ENCODE measurements at places on chromosomes 4 and X.

DNA sequence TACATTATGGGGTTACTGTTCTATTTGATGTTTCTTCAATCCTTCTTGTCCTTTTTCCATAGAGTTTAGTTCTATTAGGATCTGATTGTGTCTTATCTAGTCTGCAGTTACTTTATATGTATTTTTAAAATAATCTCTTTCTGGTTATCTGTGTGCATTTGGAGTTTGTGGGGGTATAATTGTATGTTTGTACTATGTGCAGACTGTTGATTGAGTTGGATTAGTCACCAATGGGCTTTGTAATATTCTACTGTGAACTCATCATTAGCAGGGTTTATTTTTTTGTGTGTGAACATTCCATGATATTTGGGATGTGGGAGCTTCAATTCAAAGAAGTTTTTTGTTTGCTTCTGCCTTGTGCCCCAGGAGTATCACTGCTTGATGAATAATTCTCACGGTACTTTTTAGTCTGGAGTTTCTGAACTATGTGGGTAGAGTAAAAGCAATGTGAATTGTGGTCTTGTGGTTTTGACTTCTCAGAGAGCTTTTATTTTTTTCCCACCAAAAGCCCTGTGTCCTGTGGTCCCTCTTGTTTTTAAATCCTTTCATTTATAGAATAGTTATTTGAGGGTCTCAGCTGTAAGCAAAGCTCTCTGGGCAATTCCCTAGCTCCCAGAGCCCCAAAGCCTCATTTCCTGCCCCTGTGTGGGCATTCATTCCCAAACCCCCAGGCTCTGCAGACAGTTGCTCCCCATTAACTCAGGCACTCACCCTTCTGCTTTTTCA is 127.8 kb downstream of the PHKA2 start:
- no peak for DNase-seq

DNA sequence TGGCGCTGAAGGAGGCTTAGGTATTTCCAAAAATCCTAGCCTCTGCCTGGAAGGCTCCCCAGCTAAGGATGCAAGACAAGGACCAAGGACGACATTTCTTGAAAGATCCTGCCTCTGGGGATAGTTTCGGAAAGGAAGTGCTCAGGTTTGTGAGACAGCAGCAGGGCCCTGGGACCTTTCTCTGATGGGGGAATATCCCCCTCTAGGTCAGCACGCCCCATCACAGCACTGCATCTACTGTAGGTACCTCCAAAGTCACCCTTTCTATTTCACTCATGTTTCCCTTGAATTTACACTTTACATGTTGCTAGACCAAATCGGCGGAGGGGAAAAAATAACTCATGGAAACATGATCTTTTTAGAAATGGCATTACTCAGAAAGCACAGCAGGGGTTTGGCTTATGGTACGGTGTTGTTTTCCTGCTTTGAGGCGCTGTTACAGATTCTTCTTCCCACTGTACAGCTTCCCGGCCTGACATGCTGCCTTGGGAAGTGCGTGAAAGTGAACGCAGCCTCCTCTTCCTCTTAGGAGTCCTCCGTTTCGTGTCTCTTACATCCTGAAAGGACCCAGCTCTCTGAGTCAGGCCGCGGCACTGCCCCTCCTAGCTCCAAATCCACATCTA is 77.2 kb upstream of the DHRSX start:
- no peak for DNase-seq

DNA sequence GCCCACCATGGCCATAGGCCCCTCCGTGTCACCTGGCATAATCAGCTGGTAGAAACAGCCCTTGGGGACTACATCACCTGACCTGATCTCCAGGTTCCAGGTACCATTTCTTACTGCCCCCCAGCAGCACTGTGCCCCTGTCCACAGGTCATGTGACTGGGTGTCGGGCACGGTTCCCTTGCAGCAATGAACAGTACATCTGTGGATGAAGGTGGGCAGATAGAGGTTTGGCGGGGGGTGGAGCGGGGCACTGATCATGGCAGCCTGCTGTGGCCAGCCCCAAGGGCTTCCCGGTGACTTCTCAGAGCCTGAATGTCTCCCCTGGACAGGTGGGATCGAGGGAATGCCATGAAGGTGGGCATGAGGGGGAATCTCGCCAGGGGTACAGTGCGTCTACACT is 37.8 kb downstream of the TRMT44 start:
- DNase-seq, result no peak

GRCh38 chrX:107827030-107827831 is 1.6 kb downstream of the MID2 start:
- DNase-seq, result no peak

- no peak for DNase-seq
Observed at GRCh38 chr4:189185810-189186432, 754.8 kb upstream of the FRG1 start.

GRCh38 chrX:46279925-46280313 is 265.3 kb downstream of the ZNF674 start:
- no peak for DNase-seq

DNA sequence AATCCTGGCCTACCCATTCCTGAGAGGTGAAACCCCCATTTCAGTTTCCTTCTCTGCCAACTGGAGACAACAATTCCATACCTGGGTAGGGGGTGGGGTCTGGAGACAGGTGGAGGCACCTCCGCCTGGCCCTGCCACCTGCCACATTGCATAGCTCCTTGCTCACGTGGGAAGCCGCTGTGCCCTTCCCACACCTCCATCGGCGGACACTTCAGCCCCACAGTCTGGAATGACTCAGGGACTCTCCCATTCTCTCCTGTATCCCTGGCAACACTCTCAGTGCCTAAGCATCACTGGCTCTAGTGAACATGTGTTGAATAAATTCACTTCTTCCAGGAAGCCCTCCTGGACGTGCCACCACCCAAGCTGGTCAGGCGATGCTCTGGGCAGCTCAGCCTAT is 21.7 kb downstream of the PPP2R2C start:
- DNase-seq, result no peak

DNA sequence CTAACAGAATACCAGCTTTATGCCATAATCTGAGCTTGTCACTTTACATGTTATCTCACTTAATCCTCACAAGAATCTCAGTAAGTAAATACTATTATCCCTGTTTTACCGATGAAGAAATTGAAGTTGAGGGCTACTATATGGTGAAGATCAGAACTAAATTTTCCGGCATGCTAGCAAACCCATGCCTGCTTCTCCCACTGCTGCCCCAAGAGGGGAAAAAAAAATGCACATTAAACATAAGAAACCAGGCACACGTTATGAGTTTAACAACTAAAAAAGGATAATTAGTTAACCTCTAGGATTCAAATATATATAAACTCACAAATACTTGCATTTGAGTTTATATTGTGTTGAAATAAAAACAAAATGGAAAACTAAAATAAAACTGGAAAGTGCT is 10.8 kb downstream of the SLC10A7 start:
- DNase-seq, result no peak

- no peak for DNase-seq
Observed at GRCh38 chrX:46653482-46653881, 79.9 kb downstream of the CHST7 start.

DNA sequence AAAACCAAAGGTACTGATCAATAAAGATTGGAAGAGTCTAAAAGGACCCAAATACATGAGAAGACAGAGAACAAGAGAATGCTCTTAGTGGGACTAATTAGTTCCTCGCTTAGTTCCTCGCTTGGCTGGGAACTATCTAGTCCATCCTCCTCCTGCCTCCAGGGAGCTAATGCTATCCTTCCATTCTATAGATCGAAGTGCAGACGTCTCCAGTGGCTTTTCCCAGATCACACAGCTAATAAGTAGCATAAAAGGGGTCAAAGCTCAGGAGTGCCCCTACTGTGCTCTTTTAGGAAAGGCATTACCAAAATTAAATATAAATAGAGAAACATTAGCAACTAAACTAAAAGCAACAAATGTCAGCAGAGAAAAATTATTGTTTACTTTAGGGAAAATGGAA is 42.3 kb upstream of the PPARGC1A start:
- no peak for DNase-seq

DNA sequence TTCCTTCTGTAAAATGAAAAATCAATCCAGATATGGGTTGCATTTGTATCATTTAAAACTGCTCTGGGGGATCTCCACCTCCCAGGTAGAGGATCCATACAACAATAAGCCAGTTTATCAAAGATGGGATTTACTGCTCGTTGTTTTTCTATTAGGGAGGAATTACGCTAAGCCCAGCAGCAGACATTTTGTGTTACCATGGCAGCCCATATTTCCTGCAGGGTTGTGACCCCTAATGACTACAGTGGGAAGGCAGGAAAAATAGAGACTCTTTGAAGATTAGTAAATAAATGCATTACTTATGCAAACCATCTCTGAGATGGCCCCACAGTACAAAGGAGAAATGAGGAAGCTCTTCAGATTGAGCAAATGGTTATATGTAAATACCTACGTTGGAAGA is 253.4 kb upstream of the GPR101 start:
- no peak for DNase-seq

DNA sequence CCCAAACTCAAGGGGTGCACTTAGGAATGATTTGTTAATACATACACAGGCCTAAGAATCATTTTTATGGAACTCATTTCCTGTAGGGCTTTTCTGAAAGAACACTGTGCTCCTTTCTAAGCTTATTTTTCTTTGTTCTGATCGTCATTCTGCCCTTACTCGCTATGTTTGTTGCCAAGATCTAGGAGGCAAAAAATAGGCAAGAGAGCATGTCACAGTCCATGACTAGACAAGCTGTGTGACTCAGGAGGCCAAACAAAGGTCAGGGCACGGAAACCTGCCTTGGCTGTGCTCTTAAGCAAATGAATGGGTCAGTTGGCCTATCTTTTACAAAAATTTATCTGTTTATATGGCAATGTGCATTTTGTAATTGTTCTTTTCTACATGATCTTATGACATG is 42.5 kb upstream of the C1GALT1C1 start:
- DNase-seq, result no peak

DNA sequence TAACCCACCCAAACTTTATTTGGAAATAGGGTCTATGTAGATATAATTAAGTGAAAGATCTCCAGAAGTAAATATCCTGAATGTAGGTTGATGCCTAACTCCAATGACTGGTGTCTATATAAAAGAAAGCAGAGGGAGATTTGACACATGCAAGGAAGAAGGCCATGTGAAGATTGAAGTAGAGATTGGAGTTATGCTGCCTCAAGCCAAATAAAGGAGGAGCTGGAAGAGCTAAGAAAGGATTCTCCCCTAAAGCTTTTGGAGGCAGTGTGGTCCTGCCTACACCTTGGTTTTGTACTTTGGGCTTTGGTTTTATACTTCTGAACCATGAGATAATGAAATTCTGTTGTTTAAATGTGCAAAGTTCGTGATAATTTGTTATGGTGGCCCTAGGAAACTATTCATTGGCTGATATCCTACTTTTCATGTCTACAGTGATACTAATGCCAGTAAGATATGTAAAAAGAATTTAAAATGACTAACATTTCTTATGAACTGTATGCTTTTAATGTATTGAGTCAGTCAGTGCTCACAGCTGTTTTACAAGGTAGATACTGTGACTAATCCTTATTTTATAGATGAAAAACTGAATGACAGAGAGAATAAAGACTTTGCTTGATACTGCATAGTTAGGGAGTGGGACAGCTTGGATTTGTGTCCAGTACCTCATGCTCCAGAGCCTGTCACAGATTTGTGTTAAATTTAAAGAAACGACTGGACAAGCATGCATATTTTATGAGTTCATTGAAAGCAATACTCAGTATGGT is 5.9 kb upstream of the RAB40AL start:
- DNase-seq, result no peak

DNA sequence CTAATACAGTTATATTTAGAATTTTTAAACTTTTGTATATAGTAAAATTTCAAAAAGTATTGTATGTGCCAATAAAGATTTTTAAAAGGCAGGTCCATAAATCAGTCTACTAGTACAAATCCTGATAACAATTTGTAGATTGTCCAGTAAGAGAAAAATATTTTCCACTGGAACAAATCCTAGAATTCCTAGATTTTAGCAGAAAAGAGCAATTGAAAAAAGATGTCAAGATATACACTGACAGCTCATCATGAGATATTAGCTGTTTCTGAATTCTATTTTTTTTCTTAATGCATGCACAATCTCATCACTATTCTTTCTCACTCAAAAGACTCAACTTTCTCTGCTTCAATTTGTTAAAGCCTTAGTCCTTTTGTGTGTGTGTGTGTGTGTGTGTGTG is 289.2 kb upstream of the MAD2L1 start:
- no peak for DNase-seq

DNA sequence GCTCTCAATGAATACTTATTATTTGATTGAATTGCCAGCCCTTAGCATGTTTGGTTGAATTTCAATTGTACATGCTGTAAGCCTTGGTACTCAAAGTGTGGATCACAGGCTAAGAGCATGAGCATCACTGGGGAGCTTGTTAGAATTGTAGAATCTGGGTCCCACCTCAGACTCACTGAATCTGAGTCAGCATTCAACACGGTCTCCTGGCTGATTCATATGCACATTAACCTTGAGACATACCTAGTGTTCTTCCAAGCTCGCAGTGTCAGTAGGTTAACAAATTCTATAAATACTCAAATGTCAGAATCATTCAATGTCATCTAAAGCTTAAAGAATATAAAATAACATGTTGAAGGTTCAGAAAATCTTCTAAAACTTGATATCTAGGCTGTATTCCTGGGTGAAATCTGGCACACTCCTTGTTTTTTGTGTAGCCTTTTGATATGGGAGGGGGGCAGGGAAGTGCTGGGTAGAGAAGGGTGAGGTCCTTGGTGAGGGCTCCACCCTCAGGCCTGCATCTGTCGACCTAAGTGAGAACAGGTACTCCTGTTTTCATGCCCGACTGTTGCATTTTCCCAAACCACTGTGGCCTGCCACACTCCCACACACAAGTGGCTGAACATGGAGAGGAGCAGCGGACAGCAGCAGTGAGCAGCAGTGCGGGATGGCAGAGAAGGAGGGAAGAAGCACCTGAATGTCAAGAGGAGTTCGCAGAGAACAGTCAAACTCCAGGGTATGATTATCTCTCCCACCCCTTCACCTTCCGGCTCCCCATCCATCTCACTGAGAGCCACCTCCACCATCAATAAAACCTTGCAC is 529.6 kb upstream of the IGFBP7 start:
- no peak for DNase-seq

- no peak for DNase-seq
Observed at GRCh38 chr4:88696630-88697029, 999 bp downstream of the NAP1L5 start.

DNA sequence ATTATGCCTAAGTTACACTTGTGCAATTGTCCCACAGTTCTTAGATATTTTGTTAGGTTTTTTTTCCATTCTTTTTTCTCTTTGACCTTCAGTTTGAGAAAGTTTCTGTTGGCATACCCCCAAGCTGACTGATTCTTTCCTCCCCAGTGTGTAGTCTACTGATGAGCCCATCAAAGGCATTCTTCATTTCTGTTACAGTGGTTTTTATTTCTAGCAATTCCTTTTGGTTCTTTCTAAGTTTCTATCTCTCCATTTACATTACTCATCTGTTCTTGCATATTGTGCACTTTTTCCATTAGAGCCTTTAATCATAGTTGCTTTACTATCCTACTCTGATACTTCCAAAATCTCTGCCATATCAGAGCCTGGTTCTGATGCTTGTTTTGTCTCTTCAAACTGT is 31.9 kb downstream of the CASP6 start:
- DNase-seq, result no peak

DNA sequence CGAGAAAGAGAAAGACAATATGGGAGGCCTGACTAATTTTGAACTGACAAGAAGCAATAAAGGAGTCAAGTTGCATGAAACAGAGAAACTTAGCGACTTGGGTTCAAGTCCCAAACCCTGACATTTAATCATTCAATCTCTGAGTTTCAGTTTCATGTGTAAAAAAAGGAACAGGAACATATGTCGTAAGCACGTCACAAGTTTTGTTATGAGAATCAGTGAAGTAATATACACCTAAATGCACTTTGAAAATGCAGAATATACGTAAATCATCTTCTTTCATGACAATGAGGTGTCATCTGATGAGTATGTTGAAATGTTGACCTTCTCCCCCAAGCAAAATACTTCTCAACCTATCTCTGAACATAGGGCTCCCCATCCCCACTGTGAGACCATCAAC is 10.4 kb downstream of the ACOT9 start:
- DNase-seq, result no peak

Measured in T1000 (cell line).